ENCODE measurements at places on chromosomes 7 and 10.

- no peak for DNase-seq
Observed at GRCh38 chr7:70654979-70655378, 477.0 kb upstream of the GALNT17 start.

DNA sequence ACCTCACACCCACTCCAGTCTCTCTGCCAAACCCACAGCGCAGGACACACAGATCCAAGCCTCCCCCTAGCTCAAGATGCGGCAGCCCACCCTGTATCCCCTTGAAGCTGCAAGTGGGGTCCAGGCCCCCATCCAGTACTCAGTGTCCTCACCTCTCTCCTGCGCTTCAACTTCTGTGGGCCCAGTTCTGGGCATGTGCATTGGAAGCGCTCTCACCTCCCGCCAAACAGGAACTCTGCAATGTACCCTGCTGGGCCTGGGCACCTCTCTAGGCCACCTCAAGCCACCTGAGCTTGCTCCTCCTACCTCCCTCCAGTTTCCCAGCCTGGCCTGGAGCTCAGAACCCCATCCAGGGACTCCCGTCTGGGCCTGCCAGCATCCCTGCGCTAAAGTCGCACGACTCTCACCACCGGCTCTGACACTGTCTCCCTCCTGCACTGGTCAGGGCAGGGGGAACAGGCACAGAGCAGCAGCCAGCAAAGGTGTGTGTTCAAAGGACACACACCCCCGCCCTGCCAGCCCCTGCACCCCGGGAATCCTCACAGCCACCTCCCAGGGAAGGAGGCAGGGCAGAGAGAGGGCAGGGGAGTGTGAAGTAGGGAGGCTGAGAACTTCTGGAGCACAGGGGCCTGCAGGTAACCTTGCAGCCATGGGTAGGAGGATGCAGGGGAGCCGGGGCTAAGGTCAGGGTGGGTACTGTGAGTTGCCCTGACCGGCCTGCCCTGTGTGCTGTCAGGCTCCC is 51.7 kb upstream of the MSMB start:
- no peak for DNase-seq

DNA sequence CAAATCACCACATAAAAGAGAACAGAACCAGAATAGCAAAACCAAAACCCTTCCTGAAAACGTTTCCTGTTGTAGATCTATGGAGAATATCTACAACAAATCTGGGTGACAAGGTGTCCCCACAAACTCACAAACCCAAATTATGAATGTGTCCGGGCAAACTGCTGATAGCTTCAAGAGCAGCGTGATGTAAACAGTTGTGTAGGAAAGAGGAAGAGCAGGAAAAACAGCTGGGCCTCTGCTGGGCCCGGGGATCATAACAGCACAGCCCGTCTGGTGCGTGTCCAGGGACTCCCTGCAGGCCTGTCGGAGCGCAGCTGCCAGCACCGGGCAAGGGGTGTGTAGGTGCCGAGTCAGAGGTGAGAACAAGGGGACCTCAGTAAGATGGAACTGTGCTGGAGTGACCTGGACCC is 53.7 kb downstream of the KCNH2 start:
- no peak for DNase-seq

- no peak for DNase-seq
Observed at GRCh38 chr10:125276133-125276532, 115.8 kb upstream of the CTBP2 start.

DNA sequence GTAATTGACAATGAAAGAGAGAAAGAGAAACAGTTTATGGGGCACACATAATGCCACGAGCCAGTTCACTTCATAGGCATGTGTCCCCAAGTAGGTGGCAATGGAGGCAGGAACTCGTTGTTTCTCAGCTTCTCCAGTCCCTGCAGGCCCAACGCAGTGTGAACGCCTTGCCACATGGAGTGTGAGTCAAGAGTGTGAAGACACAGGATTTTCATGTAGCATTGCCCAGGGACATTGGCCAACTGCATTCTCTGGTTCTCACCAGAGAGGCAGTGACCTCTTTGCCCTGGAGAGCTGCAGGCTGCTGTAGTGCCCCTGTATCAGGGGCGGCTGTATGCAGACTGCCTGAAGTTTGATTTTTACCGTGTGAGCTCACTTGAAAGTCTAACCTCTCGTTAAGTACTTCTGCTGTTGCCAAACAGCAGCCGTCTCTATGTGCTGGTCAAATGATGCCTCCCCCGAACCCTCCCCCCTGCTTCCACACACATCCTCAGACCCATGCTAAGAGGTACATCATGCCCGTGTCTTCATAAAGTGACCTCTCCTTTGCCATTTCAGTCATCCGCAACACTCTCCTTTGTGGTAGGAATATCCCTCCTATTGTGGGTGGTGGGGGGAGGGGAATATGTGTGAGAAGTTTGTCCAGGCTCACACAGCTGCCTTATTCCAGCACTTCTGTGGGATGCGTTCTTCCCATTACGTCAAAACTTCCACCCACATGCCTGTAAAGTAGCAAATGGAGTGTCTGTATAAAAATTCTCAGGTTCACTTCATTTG is 12.7 kb downstream of the LRRC18 start:
- no peak for DNase-seq

- DNase-seq = no peak
Observed at GRCh38 chr7:95611224-95611623, 14.9 kb upstream of the PDK4 start.

GRCh38 chr7:27723085-27723484 is 16.9 kb upstream of the TAX1BP1 start:
- DNase-seq = no peak

- DNase-seq = no peak
Observed at GRCh38 chr7:35545831-35546230, 149.1 kb downstream of the HERPUD2 start.

GRCh38 chr7:137001478-137001877 is 133.0 kb downstream of the CHRM2 start:
- DNase-seq = no peak

- no peak for DNase-seq
Observed at GRCh38 chr7:27186668-27187474, 1.8 kb upstream of the HOXA11 start.

GRCh38 chr10:63829020-63829419 is 307.8 kb downstream of the REEP3 start:
- no peak for DNase-seq

DNA sequence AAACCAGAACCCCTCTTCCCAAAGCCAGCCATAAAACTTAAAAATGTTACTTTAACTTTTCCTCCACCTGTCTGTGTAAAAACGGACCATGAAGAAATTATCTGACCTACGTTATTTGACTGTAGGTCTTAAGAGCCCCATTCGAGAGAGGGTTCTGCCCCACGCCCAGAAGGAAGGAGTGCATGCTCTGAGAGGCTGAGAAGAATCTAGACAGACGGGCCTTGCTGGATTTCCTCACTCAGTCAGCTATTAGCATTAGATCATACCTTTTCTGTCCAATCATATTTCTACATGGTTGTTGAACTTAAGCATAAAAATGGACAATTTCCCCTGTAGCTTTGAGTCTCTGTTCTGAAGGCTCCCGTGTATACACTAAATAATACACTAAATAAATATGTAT is 38.1 kb upstream of the WDR11 start:
- DNase-seq = no peak

DNA sequence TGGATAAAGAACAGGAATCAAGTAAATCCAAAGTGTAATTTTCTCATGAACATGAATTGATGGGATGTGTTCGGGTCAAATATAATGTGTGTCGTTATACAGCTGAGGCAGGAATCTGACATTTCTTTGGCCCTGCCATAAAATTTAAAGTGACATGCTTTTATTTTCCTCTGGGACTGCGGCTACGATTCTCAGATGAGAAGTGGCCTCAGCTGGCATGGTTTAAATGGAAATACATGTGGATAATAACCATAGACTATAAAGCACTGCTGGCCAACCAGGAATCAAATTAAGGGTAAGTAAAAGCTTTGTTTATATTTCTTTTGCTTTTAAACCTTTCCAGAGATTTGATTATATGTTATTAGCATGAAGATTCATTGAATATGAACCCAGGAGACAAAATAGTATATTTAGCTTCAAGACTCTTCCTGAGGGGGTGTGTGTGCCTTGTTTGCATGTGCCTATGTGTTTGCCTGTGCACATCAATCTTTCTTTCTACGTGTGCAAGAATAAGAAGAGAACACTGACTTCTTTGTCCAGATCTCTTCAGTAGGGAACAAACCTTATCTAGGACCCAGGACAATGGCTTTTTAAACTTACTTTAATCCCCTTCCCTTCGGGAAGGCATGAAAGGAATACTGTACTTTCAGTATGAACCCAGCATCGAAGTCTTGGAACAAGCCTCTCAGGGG is 629.0 kb upstream of the PFKP start:
- DNase-seq = no peak

- DNase-seq = no peak
Observed at GRCh38 chr7:120993553-120994191, 5.2 kb downstream of the CPED1 start.

DNA sequence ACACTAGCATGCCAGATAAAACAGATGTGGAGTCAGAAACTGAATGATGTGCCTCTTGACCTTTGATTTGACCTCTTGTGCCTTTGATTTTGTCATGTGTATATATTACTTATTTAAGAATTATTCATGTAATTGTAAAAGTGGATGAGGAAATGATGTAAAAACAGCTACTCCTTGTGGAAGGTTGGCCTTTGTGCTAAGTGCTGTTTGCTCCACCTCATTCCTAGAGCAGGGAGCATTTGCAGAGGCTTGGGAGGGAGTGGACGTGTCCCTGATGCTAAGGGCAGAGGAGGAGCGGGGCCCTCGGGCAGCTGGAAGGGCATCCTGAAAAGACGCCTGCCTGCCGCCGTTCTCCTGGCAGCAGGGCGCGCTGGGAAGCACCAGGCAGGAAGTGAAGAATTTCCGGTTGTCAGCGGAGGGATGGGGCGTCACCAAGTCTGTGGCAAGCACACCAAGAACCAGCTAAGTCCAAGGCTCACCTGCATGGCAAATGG is 197.6 kb upstream of the ZNF32 start:
- no peak for DNase-seq

GRCh38 chr7:80078159-80078731 is 56.4 kb upstream of the GNAI1 start:
- no peak for DNase-seq

DNA sequence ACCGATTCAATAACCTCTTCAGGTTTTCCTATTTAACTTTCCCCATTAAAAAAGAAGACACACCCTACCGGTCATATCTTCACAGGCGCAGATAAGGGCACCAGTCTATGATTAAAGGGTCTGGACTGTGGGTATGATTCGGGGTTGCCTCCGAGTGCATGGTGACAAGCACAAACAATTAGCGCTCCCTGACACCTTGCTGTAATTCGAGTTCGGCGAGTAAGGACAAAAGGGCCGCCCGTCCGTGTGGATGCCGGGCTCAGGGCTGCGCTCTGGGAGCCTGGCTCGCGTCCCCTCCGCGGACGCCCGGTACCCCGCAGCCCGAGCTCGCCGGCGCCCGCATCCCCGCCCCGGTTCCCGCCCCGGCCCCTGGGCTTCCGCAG is 111.9 kb upstream of the RHEB start:
- peak; percentile 12 for DNase-seq

DNA sequence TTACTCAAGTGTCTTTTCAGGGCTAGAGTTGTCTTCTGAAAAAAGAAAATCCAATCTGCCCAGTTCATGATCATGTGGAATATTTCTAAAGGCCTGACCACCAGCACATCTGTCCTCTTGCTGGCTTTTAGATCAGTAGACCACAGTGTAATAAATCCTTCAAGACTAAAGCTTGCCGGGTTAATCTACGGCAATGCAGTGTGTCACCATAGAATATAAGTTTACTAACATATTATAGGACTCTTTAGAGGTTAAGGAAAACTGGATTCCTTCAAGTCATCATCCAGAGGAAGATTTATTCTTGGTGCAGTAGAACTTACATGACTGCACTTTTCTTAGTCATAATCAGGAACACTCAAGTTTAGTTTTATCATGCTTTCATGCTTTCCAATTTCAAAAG is 349.5 kb downstream of the SEMA3D start:
- DNase-seq = no peak

GRCh38 chr7:88229302-88229995 is 9.6 kb upstream of the SRI start:
- no peak for DNase-seq

DNA sequence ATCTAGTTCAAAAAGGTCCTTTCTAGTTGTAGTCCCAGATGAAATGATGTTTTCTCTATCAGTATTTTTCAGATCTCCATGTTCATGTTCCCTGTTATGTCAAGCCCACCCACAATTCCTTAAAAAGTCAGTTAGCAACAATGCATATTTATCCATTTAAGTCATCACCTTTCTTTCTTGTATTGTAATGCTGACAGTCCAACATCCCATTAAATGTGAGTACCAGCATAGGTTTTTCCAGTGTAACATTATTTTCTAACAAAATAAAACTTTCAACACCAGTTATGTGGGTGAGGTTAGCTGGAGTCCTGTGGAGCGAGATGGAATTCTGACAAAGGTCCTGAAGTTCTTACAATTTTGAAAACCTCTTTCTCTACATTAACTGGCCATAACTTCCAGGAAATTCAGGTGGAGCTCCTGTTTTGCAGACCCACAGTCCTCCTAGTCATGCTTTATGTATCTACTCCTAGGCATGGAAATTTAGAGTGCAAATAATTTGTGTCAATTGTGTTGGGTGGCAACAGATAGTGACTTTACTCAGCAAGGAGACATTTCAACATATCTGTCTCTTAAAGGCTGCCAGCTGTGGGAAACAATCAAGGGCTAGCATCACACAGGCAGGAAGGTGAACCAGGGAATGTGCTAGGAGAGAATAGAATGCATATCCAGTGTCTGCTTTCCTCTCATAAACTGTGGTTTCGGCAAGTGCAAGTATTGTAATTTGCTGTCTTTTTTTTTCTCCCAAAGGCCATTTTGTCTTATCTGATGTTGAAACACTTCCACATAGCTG is 162.6 kb downstream of the MTERF1 start:
- DNase-seq = no peak

- no peak for DNase-seq
Observed at GRCh38 chr10:3651969-3652653, 132.9 kb downstream of the KLF6 start.

DNA sequence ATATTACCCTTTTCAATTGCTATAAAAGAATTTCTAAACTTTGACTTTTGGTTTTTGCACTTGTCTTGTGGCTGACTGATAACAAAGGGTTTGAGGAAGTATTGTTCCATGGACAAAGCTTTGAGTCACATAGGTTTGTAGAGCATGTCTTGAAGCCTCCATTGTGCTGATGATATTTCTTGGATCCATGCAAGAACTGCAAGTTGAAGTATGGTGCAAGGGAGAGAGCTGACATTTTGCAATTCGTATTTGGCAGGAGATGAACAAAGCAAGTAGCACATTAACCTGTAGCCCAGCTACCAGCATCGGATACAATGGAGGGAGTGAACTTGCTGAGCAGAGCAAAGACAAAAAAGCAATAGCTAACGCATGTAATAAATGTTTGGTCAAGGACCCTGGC is 23.4 kb downstream of the MGAM2 start:
- DNase-seq = no peak

GRCh38 chr10:52533986-52534385 is 219.9 kb downstream of the DKK1 start:
- DNase-seq = no peak

GRCh38 chr7:148419856-148420832 is 170.4 kb upstream of the C7orf33 start:
- DNase-seq = no peak

- no peak for DNase-seq
Observed at GRCh38 chr7:44307301-44307900, 18.0 kb downstream of the CAMK2B start.
